ENCODE measurements at places on chromosomes 7 and 10. TPM values are rescaled to one million over a fixed set of nuclear protein-coding genes. Genes with fewer than 3 reads are reported as not detected.

ANAPC16 gene
- total RNA-seq: 82.4 TPM

DNAJC12 gene
- total RNA-seq: 9.8 TPM

DLX6 gene
- 0.48 TPM for total RNA-seq

CYP3A5 gene
- total RNA-seq: 29.9 TPM

NANOS1 gene
- total RNA-seq: 2.2 TPM

TSPAN15 gene
- total RNA-seq: 38.0 TPM

CCDC7 gene
- total RNA-seq: 109 TPM

GRCh38 chr10:31011665-31012022 lies 20.0 kb downstream of the ZNF438 start:
- DNase-seq: no peak

DNA sequence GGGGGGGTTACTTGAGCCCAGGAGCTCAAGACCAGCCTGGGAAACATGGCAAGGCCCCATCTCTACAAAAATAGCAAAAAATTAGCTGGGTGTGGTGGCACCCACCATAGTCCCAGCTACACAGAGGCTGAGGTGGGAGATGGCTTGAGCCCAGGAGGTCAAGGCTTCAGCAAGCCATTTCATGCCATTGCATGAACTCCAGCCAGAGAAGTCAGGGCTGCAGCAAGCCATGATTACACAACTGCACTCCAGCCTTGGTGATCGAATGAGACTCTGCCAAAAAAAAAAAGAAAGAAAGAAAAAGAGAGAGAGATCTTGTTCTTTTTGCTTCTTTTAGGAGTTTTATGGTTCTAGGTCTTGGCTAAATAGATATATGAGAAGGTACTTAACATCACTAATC lies 200.2 kb upstream of the PHYHIPL start:
- no peak for DNase-seq

DNA sequence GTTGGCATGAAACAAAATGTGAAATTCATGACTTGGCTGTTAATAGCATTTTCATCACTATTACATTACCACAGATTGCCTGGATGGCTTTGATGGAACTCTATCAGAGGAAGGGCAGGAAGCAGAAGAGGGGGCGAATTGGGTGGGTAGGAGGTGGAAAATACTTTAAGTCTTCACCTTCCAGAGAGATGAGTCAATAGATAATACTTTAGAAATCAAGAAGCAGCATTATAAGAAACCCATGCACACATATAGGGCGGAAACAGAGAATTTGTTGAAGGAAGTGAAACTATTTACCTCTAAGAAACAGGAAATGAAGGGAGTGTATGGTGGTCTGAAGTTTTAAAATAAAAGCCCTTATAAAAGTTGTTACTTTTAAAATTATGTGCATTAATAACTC lies 152.1 kb upstream of the TARP start:
- DNase-seq: no peak

DNA sequence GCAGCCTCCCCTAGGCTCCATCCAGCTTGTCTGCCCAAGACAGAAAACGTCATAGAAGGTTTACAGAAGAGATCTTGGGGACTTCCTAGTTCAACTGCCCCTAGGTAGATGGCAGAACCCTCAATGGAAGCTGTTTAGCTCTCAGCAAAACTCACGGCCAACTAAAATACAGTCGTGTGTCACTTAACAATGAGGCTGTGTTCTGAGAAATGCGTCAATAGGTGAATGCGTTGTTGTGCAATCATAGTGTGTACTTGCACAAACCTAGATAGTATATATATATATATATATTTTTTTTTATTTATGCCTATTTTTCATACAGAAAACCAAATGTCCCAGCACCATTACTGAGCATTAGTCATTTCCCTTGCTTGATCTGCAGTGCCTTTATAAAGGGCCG lies 100.4 kb upstream of the SH2B2 start:
- DNase-seq: no peak

DNA sequence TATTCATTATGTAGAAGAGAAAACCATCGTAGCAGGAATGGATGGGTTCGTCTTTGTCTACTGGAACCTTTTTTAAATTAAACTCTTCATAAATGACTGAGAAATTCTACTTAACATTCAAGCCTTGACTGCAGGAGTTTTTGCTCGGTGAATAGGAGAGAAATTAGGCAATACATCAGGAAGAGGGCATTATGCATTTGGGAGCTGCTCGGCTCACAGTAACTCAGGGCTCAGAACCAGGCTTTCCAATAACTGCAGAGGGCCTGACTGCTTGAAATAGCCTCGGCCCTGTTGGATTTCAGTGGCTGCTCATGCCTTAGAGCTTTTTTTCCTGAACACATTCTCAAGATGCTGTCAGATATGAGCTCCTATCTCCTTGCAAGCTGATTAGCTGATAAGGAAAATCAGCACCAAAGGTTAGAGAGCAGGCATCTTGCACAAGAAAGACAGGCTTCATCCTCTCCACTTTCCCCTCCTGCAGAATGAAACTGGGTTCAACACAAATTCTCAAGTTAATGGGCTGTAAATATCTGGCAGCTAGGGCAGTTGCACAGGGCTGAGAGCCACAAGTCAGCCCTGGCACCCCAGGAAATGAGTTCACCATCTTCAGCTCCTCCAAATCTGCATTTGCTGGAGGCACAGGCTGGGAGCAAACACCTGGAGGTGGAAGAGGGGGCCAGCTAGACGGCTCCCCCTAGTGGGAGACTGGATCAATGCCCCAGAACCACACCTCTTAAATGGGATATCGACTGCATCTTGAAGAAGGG lies 24.3 kb downstream of the TECTB start:
- DNase-seq: no peak

DNA sequence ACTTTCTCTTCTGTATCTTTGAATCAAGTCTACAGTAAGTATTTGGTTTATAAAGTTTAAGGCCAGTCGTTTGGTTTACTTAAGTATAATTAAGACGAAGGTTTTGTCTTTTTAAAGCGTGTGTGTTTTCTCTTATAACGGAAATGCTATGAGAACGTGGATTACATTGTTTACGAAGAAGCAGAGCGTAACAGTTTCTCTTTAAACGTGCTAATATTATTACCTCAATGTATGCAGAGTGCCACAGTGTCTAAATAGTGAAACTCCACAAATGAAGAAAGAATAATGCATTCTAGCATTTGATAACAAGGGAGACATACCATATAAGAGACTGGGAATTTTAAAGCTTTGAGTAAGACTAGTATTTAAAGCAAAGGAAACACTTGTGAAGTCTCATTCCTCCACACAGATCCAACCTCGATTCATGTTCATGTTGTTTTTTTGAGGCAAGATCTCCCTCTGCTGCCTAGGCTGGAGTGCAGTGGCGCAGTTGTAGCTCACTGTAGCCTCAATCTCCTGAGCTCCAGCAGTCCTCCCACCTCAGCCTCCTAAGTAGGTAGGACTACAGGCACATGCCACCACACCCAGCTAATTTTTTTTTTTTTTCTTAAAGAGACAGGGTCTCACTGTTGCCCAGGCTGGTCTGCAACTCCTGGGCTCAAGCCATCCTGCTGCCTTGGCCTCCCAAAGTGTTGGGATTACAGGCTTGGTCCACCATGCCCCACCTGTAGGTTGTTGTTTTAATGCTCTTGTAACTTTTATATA lies 75.1 kb downstream of the ANKRD61 start:
- no peak for DNase-seq

GRCh38 chr10:29495366-29495765 lies 139.4 kb downstream of the SVIL start:
- DNase-seq: no peak

- no peak for DNase-seq
These were observed 404.7 kb downstream of the NEBL start for GRCh38 chr10:20492447-20492846.

- no peak for DNase-seq
These were observed 218.8 kb downstream of the AUTS2 start for GRCh38 chr7:69817121-69817520.

DNA sequence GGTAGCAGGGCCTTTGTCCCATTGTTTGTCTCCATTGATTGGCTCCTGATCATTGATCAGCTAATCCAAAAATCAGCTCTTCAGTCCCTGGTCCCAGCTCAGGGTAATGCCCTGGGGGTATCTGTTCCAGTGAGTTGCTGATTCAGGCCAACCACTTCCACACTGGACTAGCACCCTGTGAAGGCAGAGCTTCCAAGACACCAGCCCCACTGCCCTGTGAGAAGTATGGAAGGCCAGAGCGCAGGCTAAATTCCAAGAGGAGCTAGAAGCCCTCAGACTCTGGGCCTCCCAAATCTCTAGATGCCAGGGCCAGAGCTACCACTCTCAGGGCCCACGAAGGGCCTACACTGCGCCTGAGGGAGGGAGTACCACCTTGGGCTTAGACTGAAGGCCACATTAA lies 10.4 kb downstream of the TMEM72 start:
- DNase-seq: no peak

DNA sequence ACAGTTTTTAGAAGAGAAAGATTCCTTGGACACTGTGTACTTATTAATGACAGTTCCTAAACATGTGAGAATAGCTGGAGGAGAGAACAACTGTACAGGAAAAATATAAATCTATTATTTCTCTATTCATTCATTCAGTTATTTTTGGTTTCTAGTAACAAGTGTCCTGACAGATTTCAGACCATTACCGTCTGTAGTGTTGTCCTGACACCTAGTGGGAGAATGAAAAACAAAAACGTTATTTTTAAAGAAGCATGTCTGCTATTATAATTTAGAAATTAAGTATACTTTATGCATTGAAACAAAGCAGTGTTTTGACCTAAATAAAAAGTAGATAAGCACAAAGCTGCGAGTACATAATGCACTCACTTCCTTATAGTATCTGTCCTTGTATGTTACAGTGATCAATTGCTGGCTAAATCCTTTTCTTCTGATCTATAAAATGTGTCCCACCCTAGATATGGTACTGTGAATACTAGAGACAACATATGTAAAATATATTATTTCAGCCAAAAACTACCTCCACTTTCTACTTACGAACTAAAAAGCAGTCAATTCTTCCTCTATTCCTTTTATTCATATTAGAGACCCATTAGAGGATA lies 575.6 kb downstream of the ARL4A start:
- DNase-seq: peak; percentile 46

DNA sequence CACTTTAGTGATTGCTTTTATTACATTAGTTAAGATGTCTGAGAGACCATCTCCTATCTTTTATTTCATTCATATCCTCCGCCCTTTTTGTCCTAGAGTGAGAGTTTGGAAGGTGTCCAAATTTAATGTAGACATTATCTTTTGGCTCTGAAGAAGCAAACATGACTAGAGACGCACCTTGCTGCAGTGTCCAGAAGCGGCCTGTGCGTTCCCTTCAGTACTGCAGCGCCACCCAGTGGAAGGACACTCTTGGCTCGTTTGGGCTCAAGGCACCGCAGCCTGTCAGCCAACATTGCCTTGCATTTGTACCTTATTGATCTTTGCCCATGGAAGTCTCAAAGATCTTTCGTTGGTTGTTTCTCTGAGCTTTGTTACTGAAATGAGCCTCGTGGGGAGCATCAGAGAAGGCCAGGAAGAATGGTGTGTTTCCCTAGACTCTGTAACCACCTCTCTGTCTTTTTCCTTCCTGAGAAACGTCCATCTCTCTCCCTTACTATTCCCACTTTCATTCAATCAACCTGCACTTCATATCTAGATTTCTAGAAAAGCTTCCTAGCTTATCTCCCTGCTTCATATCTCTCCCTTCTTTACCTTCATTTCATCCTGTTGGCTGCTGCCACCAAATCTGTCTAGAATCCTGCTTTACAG lies 10.4 kb upstream of the CLCN1 start:
- DNase-seq: no peak

DNA sequence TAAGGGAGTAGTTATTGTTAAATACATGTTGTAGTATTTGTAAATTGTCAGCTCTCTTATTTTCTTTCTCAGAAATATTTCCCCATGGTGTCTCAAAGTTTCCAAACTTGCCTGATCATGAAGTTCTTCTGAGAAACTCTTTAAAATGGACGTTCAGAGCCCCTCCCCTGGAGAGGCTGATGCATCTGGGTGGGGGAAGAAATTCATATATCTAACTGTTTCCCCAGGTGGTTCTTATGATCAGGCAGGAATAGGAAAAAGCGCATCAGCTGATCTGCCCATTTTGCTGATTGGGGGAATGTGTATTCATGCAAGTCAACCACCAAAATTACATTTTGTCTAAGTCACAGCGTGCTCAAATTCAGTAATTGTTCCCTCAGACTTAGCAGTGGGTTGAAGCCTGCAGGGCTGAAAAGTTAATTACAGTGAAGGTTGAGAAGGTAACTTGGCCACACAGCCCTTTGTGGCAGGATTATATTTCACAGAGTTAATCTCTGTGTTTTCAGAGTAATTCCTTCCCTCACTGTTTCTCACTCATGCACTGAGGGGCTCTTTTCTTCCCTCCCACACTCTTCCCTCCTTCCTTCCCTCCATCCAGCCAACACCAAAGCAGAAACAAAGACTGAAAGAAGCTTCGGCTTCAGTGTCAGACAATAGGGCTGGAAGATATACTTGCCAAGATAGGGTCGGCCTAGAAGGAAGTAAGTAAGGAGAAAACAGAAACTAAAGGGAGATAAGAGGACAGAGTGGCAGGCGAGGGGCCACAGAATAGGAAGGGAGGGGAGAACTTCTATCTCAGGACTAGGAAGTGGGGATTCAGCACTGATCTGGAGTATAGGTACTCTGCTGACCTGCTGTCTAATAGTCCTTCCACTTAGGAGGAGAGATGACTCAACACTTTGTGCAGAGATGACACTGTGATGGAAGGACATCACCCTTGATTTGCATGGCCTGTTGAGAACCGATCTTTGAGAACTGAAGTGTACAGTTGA lies 50.5 kb upstream of the STARD3NL start:
- no peak for DNase-seq

DNA sequence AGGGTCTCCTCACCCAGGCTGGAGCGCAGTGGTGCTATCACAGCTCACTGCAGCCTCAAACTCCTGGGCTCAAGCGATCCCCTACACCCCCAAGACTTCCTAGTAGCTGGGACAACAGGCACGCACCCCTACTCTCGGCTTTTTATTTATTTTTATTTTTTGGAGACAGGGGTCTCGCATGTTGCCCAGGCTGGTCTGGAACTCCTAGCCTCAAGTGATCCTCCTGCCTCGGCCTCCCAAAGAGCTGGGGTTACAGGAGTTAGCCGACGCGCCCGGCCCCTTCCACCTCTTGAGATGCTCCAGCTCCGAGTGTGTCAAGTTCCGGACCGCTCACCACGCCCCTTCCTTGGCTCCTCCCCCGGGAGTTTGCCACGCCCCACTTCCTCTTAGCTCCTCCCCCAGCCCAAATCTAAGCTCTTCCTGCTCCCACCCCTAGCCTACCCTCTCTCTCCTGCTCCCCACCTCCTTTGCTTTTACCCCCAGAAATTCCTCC lies 6.3 kb downstream of the NAT16 start:
- no peak for DNase-seq

GRCh38 chr10:104505521-104506042 lies 135.5 kb upstream of the SORCS3 start:
- no peak for DNase-seq

DNA sequence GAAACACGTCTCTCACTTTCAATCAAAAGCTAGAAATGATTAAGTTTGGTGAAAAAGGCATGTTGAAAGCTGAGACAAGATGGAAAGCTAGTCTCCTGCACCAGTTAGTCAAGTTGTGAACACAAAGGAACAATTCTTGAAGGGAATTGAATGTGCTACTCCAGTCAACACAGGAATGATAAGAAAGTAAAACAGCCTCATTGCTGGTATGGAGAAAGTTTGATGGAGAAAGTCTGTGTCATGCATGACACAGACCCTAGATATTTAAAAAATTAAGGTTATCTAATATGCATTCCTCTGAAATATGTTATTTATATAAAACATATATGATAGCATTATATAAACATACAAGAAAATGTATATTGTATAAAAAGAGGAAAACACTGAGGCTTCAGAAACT lies 699.4 kb upstream of the FZD8 start:
- no peak for DNase-seq

Measured in urinary bladder (tissue), 4 donors.